NCI-H524 (cell line): ENCODE measurements at places on chromosomes 3 and 15.

DNA sequence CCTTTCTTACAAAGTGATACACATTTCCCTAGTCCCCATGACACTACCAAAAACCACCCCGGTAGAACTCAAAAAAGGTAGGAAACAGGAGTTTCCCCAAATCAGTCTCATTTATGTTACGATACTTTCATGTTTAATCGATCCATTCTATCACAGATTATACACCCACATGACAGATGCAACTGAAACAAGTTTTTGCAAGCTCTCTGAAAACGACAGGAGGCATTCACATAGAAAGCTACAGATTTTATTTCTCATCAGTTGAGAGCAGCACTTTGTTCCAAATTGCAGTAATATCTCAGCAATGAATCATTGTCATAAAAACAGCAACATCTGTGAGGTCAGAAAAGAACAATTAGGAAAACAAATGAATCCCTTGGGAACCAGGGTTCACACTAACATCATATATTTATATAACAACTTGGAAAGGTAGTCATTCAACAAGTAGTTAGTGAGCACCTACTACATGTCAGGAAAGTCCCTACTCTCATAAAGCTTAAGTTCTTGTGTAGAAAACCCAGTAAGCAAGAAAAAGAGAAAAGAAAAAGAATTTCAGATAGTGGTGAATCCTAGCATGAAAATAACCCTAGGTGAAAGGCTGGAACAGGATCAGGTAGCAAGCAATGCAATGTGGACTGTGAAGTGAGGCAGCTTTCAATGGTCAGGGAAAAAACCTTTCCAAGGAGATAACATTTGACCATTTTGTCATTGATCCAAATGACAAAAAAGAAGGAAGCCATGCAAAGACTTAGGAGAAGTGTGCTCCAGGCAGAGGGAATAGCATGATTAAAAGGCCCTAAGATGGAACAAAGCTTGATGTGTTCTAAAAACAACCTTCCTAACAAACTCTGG lies 8.3 kb downstream of the PLD1 start:
- DNase-seq = no peak

DNA sequence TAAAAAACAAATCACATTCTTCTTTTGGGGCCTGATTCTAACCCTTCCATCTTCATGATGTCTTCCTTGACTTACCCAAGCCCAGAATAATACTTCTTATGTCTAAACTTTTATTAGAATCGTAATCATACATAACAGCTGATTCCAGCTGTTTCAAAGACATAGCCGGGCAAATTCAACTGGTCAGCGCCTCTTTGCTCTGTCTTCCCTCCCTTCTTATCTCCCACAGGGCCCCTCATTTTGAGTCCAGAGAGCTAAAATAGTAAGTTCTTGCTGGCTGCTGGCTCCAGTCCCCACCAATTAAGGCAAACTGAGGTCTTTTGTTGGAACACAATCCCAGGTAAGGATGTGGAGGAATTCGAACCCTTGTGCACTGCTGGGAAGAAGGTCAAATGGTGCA lies 108.6 kb downstream of the ADCY5 start:
- no peak for DNase-seq

- DNase-seq = no peak
Measured at GRCh38 chr15:48653913-48654670, 8.6 kb upstream of the FBN1 start.

- DNase-seq = no peak
Measured at GRCh38 chr3:6542795-6543194, 318.1 kb upstream of the GRM7 start.

- DNase-seq = peak; percentile 81
Measured at GRCh38 chr3:51715231-51715976, 8.5 kb downstream of the GRM2 start.

GRCh38 chr3:157121522-157121921 lies 38.4 kb downstream of the CCNL1 start:
- DNase-seq = no peak

DNA sequence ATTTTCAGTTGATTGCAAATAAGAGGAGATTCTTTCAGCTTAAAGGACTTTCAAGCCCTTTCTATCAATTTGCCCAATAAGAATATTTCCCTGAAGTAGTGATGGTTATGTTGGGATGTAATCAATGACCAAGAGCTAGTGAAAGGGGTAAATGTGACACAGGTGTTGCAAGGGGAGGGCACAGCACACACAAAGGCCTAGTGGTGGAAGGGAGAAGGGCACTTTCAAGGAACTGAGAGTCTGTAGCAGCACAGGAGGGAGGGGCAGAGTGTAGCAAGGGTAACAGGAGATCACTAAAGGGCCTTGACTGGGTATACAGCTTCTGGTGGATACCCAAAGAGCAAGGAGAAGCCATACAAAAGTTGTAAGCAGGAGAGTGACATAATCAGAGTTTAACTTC lies 217.8 kb upstream of the ARHGEF26 start:
- DNase-seq = peak; percentile 5

DNA sequence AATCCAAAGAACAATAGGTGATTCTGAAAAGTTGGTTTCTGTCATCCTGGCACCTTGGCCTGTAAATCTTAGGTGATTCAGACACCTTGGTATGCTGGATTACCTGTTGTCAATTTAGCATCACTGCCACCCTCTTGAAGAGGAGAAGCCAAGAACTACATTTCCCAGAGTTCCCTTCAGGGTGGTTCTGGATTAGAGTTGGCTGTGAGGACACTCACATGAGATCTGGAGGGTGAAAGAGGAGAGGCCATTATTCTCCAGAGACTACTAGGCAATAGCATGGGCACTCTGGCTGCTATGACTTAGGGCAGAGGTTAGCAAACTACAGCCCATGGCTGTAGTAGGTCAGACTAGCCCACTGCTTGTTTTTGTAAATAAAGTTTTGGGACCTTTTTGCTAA lies 41.7 kb upstream of the CORO2B start:
- DNase-seq = no peak

- no peak for DNase-seq
Measured at GRCh38 chr3:165434516-165434915, 238.3 kb upstream of the SLITRK3 start.
